ENCODE measurements at places on chromosomes 6 and 20.

DNA sequence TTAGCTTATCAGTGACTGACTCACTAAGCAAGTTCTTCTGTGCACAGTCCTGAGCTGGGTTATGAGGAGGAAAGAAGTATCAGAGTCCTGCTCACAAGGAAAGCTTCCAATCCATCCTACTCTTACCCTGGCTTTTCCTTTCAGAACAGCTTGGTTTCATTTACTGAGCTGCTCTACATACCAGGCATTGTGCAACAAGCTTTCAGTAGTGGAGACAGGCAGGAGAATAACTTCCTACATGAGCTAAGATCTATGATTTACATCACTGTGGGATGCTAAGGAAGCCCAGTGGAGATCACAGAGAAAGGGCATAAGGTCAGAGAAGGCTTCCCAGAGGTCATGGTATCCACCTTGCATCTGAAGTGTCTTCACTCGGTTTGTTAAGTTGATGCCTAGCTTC is 144.5 kb downstream of the MAP3K7 start:
- DNase-seq, result no peak

- no peak for DNase-seq
These were observed 754 bp downstream of the HDDC2 start for GRCh38 chr6:125300992-125301434.

GRCh38 chr20:46978951-46979491 is 84.4 kb downstream of the EYA2 start:
- DNase-seq, result no peak

GRCh38 chr6:107730106-107730505 is 94.0 kb downstream of the SCML4 start:
- no peak for DNase-seq

GRCh38 chr20:32333988-32334885 is 23.9 kb upstream of the ASXL1 start:
- no peak for DNase-seq

DNA sequence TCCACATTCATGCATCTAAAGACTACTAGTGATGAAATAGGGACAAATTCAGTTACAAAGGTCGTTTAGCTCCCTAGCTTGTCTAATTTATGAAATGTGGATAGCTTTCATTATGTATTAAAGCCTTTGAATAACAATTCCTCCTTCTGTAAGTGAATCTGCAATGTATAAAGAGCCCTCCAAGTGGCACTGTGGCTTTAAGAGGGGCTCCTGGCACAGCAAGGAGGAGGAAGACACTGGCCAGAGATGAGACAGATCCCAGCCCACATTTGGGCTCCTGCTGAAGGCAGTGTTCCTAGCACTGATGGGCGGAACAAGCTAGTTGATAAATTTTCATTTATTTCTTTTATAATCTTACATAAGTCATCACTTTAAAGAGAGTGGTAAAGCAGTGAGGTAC is 17.6 kb upstream of the FUCA2 start:
- no peak for DNase-seq

- no peak for DNase-seq
These were observed 163.3 kb downstream of the ARHGAP18 start for GRCh38 chr6:129546702-129547101.

- no peak for DNase-seq
These were observed 2.9 kb downstream of the FKBP1A start for GRCh38 chr20:1389703-1390580.

- no peak for DNase-seq
These were observed 46.9 kb upstream of the CD93 start for GRCh38 chr20:23132930-23133559.

DNA sequence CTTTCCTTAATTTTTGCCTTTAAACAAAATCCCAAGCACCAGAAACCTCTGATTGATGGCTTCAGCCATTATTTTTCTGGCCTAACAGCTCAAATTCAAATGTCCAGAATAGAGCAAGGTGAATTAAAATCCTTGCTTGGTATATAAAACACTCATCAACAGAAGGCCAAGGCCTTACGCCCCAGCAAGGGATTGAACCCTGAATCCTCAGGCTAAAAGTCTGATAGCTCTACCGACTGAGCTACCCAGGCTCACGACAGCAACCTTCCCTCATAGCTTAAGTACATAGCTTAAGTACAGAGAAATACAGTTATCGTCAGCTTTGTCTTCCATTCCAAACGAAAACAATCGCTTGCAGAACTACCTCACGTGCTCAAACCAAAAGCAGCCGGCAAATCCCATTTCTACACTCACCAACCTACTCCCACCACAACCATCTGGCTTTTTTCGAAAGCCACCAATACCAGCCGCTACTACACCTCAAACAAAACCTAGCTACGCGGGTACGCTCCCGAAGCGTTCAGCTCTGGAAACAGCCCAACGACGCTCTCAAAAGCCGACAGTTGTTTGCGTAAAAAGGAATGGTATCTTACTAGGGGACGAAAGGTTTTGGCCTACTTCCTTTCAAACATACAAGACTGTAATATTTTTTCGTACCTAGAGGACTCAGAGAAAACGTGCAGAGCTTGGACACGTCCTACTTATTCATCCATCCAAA is 167.5 kb downstream of the GPX5 start:
- peak; percentile 30 for DNase-seq

- no peak for DNase-seq
These were observed 32.7 kb downstream of the SAYSD1 start for GRCh38 chr6:39082310-39082709.

- no peak for DNase-seq
These were observed 626.1 kb downstream of the COL12A1 start for GRCh38 chr6:74579794-74580193.

- peak; percentile 60 for DNase-seq
These were observed 72.0 kb downstream of the DST start for GRCh38 chr6:56570413-56571359.

GRCh38 chr6:4355241-4355640 is 219.9 kb upstream of the ECI2 start:
- no peak for DNase-seq

DNA sequence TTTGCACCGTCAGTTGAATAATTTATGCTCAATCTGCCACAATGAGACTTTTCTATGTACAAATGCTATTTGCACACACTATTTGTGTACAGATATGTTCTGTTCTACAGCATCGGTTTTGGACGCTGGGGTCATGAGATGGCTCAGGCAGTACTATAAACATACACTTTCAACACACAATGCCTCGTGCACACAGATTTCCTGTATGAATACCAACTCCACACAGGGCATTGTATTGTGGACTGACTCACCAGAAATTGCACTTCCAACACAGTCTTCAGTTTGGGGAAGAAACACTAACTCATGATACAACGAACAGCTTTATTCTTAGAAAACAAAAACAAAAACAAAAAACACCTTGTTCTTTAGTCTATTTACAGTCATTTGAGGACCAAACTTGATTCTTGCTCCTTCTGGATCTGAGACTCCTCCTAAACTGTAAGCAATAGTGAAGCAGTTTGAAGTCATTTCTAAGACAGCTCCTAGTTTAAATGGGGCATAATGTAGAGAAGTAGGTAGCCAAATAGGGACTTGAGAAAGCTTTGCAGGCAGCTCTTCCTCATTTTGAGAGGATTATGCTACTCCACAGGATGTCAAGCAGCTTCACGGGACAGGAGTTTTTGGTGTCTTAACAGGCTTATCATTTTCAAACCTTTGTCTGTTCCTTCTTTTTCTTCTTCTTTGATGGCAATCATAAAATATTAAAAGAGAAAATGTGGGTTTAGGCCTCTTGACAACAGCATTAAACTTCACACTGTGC is 33.7 kb downstream of the GJA10 start:
- DNase-seq, result peak; percentile 47

- DNase-seq, result no peak
These were observed 10.4 kb downstream of the IGF2R start for GRCh38 chr6:159979136-159979874.

DNA sequence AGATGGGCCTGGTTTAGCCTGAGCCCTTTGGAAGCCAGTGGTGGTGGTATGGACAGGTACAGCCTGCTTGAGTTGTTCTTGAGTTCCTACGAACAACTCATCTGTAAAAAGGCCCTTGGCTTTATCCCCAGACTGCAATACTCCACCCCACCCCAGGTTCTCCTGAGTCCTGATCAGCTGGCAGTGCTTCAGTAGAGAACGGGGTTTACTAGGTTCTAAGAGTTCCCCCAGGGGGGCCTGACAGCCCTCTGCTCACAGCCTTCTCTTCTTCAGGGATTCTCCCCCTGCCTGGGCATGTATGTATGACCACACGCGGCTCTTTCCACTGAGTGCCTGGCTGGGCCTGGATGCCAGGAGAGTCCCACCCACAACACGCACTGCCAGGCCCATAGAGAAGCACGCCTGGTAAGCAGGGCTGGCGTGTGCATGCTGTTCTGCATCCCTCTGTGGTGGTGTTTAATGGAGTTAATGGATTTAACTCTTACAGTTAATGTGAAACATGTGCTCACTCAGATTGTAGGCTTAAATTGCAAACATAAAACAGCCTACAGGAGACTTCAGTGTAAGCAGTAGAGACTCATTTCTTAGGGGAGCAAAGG is 44.3 kb upstream of the SLC4A11 start:
- DNase-seq, result no peak

- DNase-seq, result no peak
These were observed 345.9 kb upstream of the MANEA start for GRCh38 chr6:95231416-95231815.

GRCh38 chr6:166615059-166615770 is 11.8 kb downstream of the RPS6KA2 start:
- no peak for DNase-seq

GRCh38 chr6:146543211-146543939 is at the start of gene RAB32:
RAB32 (plus strand) TSS chr6:146543833; CDS start chr6:146543872, 39 bp downstream.
- peak; percentile 88 for DNase-seq

- no peak for DNase-seq
These were observed 13.0 kb downstream of the SERPINB6 start for GRCh38 chr6:2958331-2958711.

- DNase-seq, result no peak
These were observed 83.0 kb downstream of the WDR27 start for GRCh38 chr6:169618526-169619490.

DNA sequence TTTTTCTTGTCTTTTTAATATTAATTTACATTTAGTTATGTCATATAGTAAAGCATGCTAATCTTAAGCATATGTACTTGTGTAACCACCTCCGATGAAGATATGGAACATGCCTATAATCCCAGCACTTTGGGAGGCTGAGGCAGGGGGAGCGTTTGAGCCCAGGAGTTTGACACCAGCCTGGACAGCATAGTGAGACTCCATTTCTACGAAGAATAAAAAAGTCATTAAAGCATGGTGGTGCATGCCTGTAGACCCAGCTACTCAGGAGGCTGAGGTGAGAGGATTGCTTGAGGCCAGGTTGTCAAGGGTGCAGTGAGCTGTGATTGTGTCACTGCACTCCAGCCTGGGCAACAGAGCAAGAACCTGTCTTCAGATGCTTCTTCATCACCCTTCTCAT is 628.8 kb upstream of the FLRT3 start:
- DNase-seq, result no peak

DNA sequence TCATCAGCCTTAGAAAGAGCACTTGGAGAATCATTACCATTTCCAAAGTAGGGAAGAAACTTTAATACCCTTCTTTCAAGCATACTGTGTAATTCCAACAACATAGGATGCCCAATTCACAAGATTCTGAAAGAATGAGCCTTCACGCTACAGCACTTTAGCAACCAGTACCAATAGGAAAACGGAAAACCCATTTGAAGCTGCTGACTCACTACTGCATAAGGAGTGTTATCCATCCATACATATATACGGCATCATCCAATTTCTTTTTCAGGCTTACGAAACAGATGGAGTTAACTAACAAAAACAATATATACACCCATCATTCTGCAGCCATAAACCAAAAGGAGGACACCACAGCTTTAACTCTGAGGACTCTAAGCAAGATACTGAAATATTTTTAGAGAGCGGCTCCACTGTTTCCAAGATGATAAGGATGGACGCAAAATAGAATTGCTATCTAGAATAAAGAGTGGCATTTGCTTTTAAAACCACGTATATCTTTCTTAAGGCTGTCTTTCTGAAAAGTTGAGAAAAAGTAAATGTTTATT is 24.9 kb downstream of the FYN start:
- DNase-seq, result no peak

DNA sequence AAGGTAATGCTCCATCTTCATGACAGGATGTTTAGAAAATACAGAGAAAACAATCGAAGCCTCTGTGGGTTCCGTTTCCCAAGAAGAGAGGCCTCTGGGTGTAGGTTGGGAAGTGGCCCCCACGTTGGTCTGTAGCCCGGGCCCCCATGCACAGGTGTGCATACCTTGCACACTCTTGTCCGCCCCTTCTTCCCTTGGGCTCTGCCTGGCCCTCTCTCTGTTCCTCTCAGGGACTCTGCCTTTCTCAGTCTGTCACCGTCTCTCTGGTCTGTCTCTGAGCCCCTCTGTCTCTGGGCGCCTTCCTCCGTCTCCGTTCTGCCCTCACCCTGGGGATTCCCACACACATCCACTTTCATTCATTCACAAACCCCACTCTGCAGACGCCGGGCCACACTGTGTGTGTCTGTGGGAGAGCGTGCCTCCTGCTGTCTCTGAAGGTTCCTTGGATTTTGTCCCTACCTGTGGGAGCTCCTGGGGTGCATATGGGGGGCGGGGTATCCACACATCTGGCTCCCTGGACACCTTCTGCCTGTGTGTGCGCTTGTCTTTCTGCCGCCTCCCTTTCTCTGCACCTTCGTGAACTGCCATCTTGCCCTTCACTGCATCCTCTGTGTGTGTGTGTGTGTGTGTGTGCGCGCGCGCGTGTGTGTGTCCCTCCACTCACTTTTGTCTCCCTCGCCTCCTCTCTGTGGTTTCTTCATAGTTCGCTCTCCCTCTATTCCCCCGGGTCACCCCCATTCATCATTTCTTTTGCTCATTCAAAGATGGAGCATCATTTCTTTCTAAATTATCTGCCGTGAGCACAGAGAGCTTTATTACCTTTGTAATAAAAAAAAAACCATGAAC is 75.3 kb downstream of the SRC start:
- no peak for DNase-seq

GRCh38 chr6:53148684-53149083 is at the start of gene GCM1:
GCM1 (minus strand) TSS chr6:53148841; CDS start chr6:53145632, 3,209 bp downstream.
- no peak for DNase-seq

DNA sequence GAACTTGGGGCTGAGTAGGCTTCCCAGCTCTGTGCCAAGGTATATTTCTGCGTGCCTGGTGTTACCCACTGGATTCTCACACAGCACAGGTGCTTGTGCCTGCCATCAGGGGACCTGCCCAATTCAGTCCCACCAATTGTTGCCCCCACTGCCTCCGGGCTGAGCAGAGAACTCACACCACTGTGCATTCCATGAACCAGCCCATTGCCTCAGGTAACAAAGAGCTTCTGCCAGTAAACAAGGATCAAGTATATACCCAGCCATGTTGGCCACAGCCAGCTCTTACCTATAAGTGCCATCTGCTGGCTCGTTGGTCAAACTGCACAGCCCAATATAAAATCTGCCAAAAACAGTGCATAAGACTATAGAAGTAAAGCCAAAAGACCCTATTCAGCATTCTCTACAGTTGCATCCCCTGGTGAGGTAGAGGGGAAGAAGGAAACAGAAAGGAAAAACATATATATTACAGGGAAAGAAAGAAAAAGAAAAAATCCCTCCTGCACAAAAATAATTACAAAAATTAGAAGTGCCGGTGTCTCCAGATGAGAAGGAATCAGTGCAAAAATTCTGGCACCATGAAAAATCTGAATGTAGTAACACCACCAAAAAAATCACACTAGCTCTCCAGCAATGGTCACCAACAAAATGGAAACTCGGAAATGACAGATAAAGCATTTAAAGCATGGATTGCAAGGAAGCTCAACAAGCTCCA is 241.4 kb downstream of the IBTK start:
- DNase-seq, result no peak

- peak; percentile 85 for DNase-seq
These were observed 15.9 kb upstream of the PEDS1 start for GRCh38 chr20:50169329-50169823.

GRCh38 chr6:116011520-116011919 is 49.2 kb downstream of the FRK start:
- no peak for DNase-seq

GRCh38 chr6:13427801-13428582 is 59.4 kb downstream of the GFOD1 start:
- DNase-seq, result no peak
